ENCODE measurements at places on chromosomes 5 and 9.

GRCh38 chr5:169106911-169107706 is 193.8 kb downstream of the SLIT3 start:
- peak; percentile 75 for DNase-seq

GRCh38 chr5:77171141-77171910 is 39.2 kb upstream of the PDE8B start:
- no peak for DNase-seq

DNA sequence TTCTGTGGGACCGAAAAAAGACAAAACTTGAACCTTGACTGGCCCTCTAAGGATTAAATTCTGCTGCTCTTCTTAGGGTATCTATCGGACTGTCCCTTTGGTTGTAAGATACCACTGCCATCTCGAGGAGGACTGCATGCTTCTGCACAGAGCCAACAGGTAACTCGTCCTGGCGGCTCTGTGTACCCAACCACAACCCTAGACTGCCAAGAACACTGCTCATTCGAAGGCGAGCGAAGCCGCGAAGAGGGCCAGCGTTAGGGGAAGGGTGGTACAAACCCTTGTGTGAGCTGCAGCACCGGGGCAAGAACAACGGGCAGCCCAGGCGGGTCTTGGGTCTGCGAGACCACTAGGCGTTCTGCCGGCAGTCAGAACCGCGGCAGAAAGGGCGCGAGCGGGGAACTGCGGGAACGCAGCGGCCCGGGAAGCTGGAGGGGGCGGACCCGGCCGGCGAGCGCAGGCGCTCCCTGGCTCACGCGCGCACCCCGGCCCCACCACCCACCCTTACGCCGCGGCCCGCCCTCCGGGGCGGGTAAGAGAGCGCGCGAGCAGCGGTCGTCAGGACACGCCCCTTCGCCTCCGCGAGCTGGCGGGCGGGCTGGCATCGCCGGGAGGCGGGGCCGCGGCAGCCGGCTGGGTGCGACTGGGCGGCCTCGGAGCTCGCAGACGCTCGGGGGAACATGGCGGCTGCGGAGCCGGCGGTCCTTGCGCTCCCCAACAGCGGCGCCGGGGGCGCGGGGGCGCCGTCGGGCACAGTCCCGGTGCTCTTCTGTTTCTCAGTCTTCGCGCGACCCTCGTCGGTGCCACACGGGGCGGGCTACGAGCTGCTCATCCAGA is at the start of gene ISOC1:
ISOC1 (plus strand) TSS at position 663 of the 837 bp plus-strand sequence; CDS start at position 681, 18 bp downstream.
- peak; percentile 86 for DNase-seq

GRCh38 chr9:16316911-16317817 is 553.3 kb downstream of the BNC2 start:
- no peak for DNase-seq

- DNase-seq = no peak
Measured at GRCh38 chr9:72983512-72984225, 30.8 kb upstream of the ALDH1A1 start.

GRCh38 chr5:55965525-55965924 is 29.2 kb downstream of the IL6ST start:
- DNase-seq = no peak

DNA sequence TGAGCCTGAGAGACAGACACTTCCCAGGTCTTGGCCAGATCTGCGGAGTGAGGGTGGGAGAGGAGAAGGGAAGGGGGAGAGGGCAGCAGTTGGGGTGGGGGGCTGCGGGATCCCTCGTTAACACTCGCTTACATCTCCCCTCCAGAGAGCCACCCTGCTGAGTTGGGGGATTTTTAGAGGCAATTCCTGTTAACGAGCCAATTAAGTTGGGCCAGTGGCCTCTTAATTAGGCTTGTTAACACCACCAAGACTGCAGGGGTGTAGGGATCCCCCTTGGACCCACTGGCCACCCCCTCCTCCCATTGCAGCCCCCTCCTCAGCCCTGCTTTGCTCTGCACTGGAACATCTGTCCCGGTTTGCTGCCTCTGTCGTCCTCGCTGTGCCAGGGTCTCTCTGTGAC is 23.7 kb downstream of the CNTFR start:
- DNase-seq = no peak

DNA sequence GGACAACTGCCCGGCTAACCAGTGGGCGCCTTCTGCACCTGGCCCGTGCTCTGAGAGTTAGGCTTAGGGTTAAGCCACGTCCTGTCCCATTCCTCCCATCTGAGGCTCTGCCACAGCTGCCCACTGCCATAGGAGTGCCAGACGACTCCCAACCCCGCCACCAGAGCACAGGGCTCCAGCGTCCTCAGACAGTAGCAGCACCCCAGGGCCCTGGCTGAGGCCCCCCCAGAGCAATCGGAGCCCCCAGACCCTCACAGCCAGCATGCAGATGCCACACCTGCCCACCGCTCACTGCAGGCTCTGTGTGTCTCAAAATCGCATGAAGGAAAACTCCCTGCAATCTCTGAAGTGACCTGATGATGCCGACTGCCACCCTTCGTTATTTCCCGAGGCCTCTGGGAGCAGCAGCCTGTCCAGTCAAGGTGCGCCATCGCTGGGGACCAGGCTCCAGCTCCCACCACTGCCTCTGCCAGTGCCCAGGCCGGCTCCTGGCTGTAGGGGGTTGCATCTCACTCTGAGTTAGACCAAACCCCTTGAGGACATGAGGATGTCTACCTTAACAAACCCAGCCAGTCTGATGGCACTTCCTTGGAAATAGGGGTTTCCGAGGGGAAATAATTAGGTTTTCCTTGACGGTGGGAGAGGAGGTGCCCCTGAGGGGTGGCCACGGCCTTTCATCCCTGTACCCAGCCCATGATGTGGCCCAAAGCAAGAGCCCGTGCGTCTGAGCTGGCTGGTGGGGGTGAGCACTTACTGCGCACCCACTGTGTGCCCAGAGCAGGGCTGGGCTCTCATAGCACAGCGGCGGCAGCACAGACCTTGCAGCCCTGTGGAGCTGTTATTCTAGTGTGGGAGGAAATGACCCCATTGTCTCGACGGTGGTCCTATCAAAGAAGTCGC is 58.0 kb upstream of the RNF130 start:
- DNase-seq = no peak

DNA sequence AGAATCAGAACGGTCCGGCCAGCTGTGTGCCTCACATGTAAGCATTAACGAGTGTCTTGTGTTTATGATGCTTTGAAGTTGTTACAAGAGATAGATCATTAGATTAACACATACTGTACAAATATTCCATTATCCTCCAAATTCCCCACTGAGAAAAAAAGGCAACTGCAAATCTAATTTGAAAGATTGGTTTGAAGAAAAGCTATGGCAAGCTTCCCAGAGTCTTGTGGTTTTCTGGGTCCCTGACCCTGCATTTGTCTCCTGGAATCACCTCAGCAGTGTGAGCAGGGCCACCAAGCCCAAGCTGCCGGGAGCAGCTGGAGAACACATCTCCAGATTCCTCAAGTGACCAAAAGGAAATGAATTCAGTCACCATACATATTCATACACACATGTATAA is 36.9 kb upstream of the ADAMTS16 start:
- no peak for DNase-seq

DNA sequence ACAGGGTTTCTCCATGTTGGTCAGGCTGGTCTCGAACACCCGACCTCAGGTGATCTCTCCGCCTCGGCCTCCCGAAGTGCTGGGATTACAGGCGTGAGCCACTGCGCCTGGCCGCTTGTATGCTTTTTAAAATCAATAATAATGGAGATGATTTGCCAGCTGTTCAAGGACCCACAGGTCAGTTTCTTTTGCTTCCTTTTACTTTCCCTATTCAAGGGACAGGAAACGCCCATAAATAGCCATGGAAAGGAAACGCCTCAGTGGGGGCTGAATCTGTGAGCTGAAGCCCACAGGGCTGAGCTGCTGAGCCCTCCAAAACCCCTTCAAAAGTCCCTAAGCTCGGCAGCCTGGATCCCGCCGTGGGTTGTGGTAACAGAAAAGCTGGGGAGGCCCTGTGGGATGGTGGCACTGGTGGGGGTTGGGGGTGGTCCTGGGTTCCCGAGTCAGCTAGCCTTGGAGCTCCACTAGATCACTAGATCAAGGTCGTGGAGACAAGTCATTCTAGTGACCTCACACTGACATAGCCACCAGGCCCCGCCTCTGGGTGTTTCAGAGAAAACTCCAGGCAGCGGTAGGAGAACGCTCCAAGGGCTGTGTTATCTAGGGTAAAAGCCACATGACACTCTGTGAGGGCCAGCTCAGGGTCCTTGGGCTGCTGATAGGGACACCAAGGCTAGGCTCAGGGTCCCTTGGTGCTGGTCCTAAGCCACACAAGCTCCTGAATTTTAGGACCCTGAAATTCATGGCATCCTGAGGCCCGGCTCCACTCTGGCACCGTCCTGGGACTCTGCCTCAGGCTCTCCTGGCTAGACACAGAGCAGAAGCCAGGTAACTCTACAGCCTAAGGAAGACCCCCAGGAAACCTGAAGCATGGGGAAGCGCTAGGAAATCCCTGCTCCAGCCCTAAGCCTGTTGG is 18.0 kb upstream of the DUSP1 start:
- no peak for DNase-seq

- no peak for DNase-seq
Measured at GRCh38 chr5:169921384-169921783, 58.9 kb downstream of the INSYN2B start.

DNA sequence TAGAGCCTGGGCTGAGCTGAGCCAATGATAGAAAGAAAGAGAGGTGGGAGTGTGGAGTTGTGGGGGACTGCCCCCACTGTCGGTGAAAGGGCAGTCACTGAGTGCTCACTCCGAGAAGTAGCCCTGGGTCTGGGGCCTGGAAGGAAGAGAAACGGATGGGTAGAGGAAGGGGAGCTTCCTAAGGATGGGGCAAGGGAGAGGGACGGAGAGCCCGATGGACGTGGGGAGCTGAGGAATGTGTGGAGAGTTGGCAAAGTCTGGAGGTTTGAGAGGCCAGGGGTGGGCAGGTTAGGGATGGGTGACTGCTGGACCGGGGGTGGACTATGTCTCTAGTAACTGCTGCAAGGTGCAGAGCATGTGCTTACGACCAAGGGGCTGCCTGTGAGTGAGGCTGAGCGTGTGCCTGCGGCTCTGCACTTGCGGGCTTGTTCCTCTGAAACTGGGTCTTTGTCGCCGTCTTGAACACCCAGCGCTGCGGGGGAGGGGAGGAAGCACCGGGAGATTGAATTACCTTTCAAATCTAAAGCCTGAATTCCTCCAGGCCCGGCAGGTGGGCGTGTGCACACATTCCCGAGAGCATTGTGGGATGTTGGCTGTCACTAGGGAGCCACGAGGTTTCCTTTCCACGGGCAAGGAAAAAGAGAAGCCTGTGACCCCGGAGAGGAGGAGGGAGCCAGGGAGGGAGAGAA is 76.4 kb upstream of the ARAP3 start:
- no peak for DNase-seq

GRCh38 chr5:135596788-135597187 is 18.0 kb upstream of the CXCL14 start:
- no peak for DNase-seq

- no peak for DNase-seq
Measured at GRCh38 chr5:180636016-180636402, 13.4 kb downstream of the FLT4 start.

GRCh38 chr9:106583751-106584150 is 279.2 kb upstream of the ZNF462 start:
- no peak for DNase-seq

DNA sequence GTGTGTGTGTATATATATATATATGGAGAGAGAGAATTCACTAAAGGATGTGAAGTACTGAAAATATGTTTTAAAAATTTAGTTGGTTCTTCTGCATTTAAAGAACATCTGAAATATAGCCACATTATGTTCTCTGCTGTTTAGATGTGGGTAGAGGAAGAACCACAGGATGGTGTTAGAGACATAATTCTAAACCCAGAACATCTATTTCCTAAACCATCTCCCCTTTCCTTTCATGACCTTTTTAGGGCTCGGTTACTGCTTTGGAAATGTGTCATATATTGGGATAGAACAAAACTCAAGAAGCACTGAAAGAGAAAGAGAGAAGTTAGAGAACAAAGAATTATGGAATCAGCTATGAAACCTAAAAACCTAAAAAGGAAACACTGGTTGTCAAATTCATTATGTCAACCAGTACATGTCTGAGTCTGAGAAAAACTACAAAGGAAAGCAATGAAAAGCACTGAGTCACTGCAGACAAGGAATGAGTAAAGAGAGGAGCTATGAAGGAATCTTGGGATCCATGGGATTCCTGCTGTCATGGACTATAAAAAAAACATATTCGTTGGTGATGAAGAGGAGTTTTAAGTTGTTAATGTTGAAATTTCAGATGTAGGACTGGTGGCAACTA is 28.4 kb downstream of the SLC12A2 start:
- DNase-seq = peak; percentile 54

DNA sequence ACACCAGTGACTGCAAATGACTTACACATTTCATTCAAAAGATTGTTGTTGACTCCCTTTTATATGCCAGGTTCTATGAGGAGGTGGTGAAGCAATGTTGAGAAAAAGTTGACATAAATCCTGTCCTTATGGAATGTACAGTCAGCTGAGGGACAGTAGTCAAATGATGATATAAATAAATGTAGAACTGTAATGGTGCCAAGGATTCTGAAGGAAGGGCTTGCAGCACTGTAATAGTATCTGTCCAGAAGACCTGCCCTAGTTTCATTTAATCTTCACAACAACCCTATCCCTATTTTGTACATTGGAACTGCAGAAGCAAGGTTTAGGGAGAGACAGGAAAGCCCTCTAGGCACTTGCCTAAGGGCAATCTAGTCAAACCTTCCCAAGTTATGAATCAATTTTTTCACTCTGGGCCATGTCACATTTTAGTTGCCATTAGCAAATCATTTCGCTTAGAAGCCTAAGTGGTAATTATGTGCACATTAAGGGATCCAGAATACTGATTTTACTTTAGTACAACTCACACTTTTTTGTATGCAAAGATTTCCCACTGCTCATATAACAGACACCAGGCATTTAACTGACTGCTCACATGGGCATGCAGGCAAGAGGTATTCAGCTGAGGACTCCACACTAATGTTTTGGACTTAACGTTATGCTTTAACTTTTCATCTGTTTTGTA is 34.5 kb upstream of the LIFR start:
- DNase-seq = no peak

GRCh38 chr9:129166623-129167557 is 11.2 kb downstream of the IER5L start:
- peak; percentile 65 for DNase-seq

GRCh38 chr5:14107536-14107935 is 35.6 kb upstream of the TRIO start:
- DNase-seq = no peak

DNA sequence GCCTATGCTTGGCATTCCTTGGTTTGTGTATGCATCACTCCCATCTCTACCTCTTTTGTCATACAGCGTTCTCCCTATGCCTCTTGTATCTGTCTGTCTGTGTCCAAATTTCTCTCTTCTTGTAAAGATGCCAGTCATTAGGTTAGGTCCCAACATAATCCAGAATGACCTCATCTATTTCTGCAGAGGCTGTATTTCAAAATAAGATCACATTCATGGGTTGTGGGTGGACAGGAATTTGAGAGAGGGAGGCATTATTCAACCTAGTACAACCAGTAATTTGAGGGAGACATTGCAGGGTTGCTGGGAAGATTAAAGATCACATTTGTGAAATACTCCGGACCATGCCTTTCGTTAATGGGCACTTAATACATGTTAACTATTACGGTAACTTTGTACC is 155.0 kb downstream of the MAN2A1 start:
- DNase-seq = peak; percentile 57

GRCh38 chr9:113388833-113389232 is 12.0 kb upstream of the HDHD3 start:
- no peak for DNase-seq
